Amniotic epithelial cell (primary cell): ENCODE measurements at places on chromosomes 12 and 14.

- no peak for DNase-seq
These were observed 12.7 kb downstream of the JAG2 start for GRCh38 chr14:105155681-105156413.

GRCh38 chr12:4796694-4797482, 76.7 kb downstream of the GALNT8 start:
- DNase-seq, result no peak

GRCh38 chr14:89486961-89487360, 69.9 kb upstream of the FOXN3 start:
- DNase-seq, result peak; percentile 86

DNA sequence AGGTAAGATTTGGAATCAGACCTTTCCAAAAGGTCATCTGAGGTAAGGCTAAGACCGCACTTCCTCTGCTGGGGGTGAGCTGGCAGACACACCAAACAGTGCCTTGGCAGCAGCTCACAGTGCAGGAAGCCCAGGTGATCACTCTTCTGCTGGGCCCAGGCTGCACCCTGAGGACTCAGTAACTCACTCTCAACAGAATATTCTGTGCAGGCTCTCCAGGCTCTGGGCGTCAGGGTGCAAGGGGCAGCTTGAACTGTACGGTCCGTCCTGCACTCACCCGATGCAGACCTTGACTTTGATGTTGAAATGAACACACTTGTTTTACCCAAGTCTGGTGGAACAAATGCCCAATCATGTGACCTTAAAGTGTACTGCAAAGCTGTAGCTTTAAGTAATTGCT, 6.0 kb downstream of the ALKBH2 start:
- DNase-seq, result no peak

GRCh38 chr12:104166465-104166864, 28.5 kb upstream of the NFYB start:
- peak; percentile 89 for DNase-seq

DNA sequence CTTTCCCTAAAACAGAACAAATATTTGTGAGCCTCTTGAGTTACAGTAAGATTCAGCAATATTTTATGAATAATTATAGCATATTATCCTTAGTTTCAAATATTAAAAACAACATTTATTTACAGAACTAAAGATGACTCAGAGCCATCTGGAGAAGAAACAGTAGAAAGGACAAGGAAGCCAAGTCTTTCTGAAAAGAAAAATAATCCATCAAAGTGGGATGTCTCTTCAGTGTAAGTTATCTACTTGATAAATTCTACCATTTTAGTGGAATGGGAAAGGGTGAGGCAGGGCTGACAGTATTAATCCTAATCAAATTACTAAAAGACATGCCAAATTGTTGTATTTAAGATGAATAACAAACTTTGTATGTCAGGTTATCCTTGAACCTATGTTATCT, 88.1 kb downstream of the DNAI7 start:
- DNase-seq, result peak; percentile 21

GRCh38 chr14:99619835-99620834, 16.1 kb upstream of the CCDC85C start:
- DNase-seq, result no peak

DNA sequence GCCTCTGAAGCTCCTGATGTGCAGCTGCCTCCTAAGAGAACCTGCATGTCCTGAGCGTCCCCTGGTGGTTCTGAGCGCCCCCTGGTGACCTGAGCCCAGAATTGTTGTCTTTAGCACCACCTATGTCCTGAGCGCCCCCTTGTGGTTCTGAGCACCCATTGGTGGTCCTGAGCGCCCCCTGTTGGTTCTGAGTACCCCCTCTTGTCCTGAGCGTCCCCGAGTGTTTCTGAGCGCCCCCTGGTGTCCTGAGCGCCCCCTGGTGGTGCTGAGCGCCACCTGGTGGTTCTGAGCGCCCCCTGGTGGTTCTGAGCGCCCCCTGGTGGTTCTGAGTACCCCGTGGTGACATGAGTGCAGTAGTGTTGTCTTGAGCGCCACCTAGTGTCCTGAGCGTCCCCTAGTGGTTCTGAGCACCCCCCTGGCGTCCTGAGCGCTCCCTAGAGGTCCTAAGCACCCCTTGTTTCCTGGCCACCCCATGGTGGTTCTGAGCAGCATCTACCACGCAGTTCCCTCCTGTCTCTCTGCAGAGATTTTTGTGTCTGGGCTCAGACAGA, 782.5 kb downstream of the TMEM121 start:
- no peak for DNase-seq

GRCh38 chr14:60565211-60565610, 56.3 kb downstream of the SIX6 start:
- no peak for DNase-seq

DNA sequence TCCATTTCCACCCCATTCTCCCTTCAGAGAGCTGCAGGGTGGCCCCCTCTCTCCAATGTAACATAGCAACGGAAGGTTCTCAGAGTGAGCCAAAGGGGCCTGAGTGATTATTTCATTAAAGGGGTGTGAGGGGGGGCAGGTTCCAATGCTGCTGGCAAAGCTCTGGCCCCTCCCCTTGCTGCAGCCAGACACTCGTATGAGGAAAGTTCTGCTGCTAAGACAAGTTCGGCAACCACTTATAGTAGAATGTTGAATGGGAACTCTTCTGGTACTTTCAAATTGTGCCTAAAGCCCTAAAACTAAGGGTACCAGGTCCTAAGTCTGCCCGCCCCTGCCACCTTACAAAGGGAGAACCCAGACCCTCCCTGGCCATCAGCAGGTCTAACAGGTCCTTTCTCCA, 49.8 kb downstream of the PLEKHG3 start:
- DNase-seq, result no peak

DNA sequence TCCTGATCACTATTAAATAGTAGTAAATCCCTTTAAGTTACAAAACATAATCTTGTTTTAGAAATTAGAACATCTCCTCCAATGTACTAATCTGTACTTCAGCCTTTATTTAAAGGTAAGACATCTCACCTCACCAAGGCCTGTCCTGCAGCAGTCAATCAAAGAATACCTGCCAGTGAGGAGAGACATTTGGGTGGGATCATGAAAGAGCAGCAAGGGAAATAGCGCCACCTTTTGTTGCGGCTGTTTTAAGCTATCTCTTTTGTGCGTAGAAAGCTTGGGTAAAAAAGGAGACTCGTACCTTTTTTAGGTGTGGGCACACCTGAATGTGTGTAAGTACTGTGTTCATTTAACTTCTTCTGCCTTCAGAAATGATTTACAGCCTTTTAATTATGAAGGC, 117.8 kb upstream of the TMTC1 start:
- DNase-seq, result peak; percentile 9

GRCh38 chr12:128729628-128730121, 94.1 kb downstream of the SLC15A4 start:
- no peak for DNase-seq

GRCh38 chr12:71262466-71262865, 104.7 kb upstream of the TSPAN8 start:
- DNase-seq, result no peak

DNA sequence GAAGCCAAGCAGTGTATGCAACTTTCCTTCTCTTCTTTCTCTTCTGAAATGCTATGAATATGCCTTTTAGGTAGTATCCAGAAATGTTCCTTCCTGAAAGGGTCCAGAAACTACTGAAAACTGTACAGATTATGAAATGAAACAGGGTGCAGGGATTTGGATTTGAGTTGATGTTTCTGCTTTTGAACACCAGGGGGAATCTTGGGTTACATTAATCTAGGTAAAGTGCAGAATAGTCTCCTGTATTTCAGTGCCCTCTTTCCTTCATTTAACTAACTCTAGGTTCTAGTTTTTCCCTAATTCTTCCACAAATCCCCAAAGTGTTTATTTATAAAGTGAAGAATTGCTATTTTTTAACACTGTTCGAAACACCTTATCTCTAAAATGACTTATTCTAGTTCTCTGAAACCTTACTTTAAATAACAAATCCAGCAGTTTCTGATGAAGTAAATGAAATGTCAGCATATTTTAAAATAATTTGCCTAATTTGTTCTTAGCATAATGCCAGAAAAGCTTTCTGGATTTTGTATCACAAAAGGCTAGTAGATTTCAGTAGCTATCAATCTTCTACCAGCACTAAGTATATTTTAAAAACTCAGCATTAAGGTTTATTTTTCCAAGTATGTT, 111.9 kb downstream of the LRRK2 start:
- peak; percentile 11 for DNase-seq

GRCh38 chr12:726281-727140, 25.9 kb upstream of the WNK1 start:
- DNase-seq, result peak; percentile 96

DNA sequence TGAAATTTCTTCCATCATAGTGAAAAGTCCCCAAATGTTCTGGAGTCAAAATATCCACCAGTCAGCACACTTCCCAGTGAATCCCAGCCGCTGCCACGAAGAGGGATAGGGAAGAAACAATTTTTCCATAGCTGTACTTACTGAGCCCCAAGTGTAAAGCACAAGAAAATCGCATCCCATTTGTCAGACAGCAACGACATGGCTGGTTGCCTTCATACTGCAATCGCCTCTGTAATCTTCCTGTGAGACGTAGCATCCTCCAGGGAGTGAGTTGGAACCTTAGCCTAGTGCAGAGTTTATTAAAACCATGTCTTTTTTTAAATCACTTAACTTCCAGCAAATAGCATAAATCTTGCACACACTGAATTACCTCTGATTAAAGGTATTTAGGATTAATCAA, 56.8 kb downstream of the GNG2 start:
- DNase-seq, result no peak

DNA sequence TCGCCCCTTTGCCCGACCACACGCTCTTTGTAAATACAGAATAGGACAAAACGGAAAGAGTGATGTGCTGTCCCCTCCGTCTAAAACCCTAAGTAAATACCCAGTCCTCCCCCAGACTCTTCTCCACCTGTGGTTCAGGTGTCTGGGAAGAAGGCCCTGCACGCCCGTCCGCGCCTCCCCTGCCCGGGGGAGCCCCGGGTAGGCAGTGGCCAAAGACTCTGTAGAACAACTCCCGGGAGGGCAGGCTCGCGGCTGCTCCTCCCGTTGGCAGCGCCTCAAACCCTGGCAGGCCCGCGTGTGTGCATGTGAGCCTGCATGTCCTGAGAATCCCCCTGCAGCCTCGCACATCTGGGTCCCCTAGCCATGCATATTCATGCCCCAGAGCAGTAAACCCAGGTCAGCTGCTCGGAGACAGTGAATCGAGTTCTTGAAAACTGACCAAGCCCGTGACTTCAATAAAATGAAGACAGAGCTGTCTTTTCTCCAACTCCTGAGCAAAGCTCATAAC, 165.8 kb downstream of the MON2 start:
- no peak for DNase-seq

GRCh38 chr12:7369274-7369729, 65.4 kb downstream of the ACSM4 start:
- DNase-seq, result no peak

DNA sequence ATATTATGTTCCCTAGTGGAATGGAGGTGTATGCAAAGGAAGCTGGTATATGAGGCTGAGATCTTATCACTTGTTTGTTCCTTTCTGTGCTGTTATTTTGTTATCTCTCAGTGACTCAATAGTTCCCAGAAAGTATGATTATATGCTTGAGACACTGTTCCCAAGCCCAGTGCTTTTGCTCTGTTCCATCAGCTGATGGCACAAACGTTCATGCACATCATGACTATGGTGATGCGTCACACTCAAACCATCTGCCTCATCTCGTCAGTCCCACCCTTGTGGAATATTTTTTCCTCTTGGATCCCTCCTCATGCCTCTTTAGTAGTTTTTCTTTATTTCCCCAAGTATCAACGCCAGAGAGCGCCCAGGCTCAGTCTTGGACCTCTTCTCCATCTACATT, 786.9 kb downstream of the AACS start:
- DNase-seq, result peak; percentile 85

- no peak for DNase-seq
These were observed 162.8 kb upstream of the SLC38A2 start for GRCh38 chr12:46535376-46535775.

DNA sequence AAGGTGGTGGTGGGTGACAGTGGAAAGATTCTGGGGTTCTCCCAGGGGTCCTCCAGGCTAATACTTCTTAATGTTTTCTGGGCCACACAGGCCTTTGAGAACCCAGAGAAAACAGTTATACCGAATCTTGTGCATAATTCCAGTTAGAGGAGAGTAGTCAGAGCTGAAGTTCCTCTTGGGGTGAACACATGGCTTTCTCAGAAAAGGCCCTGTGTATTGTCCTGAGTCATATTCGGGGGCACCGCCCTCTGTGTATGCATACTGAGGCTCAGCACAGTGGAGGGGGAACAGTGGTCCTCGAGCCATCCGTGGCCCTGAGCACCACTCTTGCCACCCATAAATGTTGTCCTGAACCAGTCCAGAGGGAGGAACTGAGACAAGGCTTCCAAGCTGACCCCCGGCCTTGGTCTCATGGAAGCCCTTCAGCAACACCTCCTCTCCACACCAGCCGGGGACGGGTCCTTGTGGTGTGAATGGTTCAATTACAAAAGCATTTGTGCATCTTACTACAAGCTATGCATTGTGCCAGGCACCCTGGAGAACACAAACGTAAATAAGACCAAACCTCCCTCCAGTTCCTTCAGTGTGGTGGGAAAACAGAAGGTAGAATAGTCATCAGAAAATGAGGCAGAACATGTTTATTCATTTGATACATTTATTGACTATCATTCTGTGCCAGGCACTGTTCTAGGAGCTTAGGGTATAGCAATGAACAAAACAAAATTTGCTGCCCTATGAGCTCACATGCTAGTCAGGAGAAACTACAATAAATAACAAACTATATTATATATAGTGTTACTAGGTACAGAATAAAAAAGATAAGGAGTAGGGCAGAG, 9.9 kb downstream of the DHRS2 start:
- no peak for DNase-seq

GRCh38 chr14:45156067-45156466, 20.3 kb downstream of the FANCM start:
- DNase-seq, result peak; percentile 45

DNA sequence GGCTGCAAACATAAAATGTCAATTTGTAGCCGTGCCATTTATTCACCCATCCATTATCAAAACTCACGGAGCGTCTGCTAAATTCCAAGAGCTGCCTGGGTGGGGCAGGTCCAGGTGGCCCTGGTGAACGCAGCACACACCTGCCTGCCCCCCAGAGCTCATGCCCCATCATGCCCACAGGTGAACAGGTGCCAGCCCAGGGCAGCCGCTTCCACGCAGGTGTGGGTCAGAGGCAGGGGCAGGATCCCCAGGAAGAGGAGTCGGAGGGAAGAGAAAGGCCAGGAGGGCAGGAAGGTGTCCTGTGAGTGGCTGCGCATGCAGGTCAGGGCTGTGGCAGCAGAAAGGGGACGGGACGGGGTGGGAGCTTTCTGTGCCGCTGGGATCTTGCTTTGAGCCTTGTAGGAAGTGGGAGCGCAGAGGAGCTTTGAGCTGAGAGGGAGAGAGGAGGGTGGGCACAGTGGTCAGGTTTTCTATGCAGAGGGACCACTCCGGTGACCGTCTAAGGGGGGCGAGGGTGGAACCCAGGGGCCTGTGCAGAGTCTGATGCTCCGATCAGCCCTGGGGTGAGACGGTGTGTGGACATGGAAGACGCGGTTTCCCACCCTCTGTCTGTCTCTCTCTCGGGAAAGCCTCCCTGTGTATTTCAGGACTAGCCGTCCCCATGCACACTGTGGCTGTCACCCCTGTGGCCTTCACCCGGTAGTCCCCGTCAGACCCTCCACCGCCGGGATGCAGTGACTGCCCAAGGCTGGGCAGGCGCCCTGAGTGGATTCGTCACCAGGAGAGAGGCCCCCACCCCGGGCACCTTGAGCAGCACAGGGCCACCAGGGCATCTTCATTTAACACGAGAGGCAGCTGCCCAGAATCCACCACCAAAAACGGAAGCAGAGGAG, 26.7 kb downstream of the GALNT9 start:
- DNase-seq, result no peak
